ENCODE measurements at places on chromosomes 12 and 14.

GRCh38 chr12:116525418-116526001, 33.7 kb upstream of the MAP1LC3B2 start:
- no peak for DNase-seq

- no peak for DNase-seq
These were observed 200.5 kb upstream of the DCN start for GRCh38 chr12:91383099-91383498.

DNA sequence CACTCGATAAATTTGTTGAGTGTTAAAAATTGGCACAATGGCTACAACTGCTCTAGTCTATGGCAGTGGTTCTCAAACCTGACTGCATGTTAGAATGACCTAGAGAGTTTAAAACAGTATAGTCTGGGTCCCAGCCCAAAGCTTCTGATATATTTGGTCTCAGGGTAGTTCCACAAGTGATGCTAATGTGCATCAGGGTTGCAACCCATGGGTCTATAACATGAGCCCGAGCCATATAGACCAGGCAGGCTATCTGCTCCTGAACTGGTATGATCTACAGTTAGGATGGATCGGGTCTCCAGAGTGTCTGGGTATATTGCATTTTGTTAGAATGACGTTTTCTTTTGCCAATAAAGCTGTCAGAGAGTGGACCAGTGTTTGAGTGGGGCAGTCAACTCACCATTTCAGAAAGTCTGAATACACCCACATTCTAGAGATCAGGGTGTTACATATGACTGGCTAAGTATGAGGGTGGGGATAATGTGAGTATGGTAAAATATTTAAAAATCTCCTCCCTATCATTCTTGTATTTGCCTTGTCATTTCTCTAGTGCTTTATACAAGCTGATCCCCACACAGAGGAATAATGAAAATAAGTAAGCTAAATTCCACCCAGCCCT, 80.9 kb downstream of the FRMD6 start:
- DNase-seq, result no peak

- DNase-seq, result no peak
These were observed 24.3 kb upstream of the CHGA start for GRCh38 chr14:92898566-92899131.

- no peak for DNase-seq
These were observed 7.0 kb downstream of the NIN start for GRCh38 chr14:50823762-50824636.

- DNase-seq, result no peak
These were observed 93.1 kb upstream of the HIF1A start for GRCh38 chr14:61602003-61602732.

- DNase-seq, result no peak
These were observed 23.5 kb downstream of the APPL2 start for GRCh38 chr12:105212438-105212837.

Data from stimulated activated CD8-positive, alpha-beta memory T cell treated with anti-CD3 and anti-CD28 coated beads, Interleukin-15, amount 100 ng/mL, for 24 hours (primary cell).